Panc1 (cell line): ENCODE measurements at places on chromosomes 4 and X.

- DNase-seq = no peak
Measured at GRCh38 chr4:71186566-71187403, 152.0 kb upstream of the SLC4A4 start.

GRCh38 chrX:107723511-107723910 is 52.1 kb downstream of the TSC22D3 start:
- no peak for DNase-seq

GRCh38 chr4:116015549-116015948 is 902.1 kb upstream of the NDST4 start:
- no peak for DNase-seq

- peak; percentile 30 for DNase-seq
Measured at GRCh38 chr4:38804654-38805295, at the start of gene TLR1. Gene TLR1 (minus strand): TSS chr4:38804791. CDS start chr4:38798831, 5,960 bp downstream.

DNA sequence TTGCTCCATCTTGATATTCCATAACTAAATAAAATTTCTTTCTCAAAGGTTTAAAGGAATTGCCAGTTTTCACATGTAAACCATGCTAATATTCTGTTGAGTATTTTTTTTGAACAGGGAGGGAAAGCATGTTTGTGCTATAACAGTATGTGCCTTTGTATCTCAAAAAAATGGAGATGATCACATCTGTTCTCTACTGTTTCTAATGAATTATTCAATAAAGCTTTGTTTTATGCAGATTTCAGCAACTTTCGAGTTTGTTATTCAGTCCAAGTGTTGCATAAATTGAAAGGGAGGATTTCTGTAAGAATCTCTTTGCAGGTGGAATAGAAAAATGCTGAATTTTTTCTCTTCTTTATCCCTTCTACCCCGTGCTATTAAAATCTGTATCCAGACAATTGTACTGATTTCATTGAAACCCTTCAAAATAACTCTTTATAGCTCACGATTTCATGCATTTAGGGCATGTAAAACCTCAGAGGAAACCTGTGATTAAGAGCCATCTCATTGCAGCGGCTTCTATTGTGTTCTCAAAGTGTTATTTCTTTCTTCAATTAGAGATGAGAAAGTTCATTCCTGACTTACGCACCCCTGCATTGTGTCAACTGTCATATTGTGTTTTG is 42.1 kb downstream of the NEIL3 start:
- no peak for DNase-seq

- DNase-seq = no peak
Measured at GRCh38 chrX:100944601-100945000, 15.9 kb upstream of the XKRX start.

DNA sequence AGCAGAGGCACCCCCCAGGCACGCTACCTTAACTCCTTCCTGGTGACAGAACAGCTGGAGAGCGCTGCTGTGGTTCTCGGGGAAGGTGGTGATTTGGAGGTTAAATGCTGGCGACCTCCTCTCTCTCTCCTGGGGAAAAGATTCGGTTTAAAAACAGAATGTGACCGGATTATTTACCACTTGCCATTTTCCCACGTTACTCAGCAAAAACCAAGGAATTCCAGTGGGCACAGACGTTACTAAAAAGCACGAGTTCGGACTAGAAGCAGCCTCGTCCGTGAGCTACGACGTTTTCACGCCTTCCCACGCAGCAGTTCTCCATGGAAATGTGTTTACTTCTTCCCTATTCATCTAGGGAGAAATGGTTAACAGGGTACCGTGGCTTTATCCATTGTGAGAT is 32.3 kb upstream of the C4orf50 start:
- DNase-seq = no peak

DNA sequence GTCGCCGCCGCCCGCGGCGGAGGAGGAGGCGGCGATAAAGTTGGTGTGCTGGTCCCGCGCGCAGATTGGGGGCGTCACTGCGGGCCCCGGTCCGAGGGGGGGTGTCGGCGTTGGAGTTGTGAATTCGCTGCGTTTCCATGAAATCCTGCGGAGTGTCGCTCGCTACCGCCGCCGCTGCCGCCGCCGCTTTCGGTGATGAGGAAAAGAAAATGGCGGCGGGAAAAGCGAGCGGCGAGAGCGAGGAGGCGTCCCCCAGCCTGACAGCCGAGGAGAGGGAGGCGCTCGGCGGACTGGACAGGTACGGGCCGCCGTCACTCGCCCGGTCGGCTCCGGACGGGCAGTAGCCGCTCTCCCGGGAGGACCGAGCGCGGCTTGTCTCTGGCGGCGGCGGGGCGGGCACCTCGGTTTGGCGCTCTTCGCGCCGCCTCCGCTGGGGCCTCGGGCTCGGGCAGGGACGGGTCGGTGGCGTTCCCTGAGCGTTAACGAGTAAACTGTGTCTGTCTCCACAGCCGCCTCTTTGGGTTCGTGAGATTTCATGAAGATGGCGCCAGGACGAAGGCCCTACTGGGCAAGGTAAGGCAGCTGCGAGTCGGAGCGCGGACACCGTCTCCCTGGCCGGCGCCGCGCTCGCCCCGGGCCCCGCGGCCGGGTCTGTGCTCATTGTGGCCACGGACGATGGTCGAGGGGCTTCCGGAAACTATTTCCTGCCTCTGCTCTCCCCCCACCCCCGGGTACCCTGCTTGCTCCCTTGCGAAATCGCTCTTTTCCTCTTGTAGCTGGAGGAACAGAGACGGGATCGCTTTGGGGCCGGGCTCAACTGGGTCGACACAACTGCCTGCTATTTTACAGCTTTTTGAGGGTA is 658 bp downstream of the KDM6A start:
- DNase-seq = no peak

DNA sequence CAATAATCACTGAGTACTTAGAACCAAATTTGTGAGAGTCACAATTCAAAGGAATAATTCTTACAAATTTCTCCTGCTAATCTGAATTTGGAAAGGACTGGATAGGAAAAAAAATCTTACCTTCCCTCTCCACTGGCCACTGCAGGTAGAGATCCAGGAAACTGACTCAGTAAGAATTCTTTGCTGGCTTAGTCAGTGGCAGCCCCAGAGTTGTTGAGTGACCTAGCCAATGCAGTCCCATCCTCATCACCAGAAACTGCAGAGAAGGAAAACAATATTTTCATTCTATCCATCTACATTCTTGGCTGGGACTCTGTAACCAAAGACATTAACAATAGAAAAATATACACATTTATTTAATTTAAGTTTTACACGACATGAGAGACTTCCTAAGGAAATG is 572.0 kb downstream of the ADGRL3 start:
- DNase-seq = no peak

- no peak for DNase-seq
Measured at GRCh38 chrX:133215747-133216146, 2.4 kb downstream of the TFDP3 start.

DNA sequence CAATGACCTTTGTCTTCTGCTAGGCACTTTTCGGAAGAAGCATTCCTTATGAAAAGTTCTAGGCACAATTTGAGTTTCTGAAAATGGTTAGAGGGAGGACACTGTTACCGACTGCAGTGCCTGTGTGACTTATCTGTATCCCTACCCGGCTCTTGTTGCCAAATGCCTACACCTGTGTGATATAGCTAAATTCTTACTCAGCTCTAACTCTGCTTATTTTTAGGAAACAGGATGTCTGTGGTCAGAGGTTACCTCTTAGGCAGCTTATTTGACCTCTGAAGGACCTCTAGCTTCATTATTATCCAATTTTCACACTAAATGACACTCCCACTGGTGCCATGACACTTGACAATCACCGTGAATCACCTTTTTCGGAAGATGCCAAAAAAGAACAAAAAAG is 561.1 kb upstream of the SMIM31 start:
- DNase-seq = no peak

DNA sequence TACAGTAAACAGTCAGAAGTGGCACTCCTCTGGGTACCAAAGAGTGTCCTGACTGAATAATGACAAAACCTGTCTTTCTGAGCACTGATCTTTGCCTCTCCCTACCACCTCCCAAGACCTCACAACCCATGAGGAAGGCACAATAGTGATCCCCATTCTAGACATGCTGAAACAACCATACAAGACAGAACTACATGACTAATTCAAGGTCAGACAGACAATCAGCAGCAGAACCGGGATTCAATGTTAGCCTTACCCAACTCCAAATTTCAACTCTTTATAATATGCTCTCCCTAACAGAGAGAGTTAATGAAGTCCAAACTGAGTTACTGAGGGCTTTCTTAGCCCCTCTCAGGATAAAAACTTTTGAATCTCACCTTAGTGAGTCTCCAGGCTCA is 71.0 kb downstream of the IRF2 start:
- no peak for DNase-seq

DNA sequence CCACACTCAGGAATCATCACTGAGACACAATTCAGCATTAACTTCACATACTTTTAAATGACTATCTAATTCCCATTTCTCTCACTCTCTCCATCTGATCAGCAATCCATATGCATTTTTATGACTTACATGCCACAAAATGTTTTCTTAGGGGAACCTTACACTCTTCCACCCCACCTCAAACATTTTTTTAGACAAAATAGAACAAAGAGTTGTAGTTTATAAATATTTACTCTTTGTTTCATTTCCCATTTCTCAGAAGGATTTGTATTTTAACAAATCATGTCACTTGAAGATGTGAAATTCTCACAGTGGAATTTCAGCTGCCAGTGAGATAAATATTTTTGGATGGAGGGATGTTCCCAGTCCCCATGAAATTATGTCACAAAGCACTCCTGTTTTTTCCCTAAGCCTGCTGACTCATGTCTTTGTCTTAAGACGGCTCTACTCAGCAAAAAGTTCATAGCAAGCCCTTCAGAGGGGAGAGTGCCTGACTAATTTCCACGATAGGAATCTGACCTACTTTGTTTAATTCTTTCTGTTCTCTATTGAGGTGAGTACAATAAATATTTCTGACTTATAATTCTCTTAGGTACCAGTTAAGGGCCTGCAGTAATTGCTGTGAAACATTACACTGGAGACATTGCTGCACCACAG is 257.7 kb downstream of the THOC2 start:
- DNase-seq = no peak

- no peak for DNase-seq
Measured at GRCh38 chrX:43474321-43474720, 181.8 kb upstream of the MAOA start.

DNA sequence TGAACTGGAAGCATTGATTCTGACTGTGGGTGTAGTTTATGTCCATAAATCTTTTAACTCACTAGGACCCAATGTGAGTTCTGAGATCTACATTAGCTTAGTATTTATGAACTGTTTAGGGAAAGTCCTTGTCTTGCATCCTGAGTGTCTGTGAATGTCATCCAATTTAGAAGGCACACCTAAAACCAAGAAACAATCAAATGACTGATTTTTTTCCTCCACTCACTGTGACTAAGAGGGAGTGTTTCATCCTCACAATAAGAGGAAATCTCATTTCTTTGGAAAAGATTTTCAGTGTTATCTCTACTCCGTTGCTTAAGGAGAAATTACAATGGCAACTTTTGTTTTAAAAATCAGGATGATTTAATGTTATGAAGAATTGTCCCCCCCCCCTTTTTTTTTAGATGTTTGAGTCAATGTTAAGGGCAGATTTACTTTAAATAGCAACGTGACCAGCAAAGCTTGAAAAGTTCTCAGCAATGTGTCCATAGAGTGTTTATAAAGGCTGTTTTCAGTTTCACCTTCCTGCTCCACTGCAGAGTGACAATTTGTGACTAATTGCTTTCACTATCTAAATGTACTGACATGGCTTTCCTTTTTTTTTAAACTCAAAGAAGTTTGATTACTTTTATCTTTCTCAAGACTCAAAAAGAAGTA is 173.0 kb downstream of the SPCS3 start:
- DNase-seq = no peak

DNA sequence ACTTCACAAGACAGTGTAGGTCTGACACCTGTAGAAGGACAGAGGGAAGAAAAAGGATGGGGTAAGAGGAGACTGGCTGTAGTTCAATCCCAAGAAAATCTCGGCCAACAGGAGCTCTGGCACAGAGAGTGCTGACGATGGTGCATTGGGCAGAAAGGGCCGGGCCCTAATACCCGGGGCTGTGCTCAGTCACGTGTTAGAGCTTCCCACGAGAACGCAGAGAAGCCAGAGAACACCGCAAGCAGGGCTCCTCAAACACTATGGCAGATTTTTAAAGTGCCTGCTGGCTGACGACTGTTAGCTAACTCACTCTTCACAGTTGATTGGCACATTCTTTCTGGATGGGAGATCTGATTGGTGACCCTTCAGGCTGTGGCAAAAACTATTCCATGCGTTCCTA is 35.5 kb downstream of the EREG start:
- DNase-seq = no peak

GRCh38 chr4:80107374-80107773 is 34.3 kb upstream of the ANTXR2 start:
- no peak for DNase-seq

GRCh38 chrX:55340896-55341433 is 76.2 kb upstream of the PAGE3 start:
- no peak for DNase-seq

GRCh38 chrX:124232523-124233201 is 99.8 kb upstream of the TEX13D start:
- DNase-seq = no peak

DNA sequence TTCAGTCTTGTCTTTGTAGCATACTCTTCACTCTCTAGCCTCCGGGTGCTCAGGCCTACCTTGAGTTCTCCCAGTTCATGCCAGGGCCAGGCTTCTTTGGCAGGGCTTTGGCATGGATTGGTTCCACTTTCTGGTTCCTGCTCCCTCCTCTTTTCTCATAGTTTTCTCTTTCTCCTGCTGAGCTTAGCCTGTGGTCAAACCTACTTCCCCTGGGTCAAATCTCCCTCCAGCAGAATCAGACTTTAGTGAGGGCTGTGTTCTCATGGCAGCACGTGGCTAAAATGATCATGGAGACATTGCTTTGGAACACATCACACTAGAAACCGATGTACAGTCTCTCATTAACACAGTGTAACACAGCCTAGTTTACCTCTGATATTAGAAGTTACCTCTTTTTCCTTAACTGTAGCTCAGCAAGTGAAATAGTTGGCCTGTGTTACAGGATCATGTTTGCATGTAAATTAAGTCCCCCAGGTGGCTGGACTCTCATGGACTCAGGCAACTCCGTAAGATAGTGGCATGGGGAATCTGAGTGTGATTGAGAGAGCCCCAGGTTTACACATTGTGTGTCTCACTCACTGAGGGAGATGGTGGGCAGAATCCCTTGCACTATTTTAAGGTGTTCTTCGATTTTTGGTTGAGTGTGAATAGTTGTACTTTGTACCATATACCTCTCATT is 13.3 kb downstream of the RAB9A start:
- no peak for DNase-seq

GRCh38 chrX:19670321-19670750 is 155.0 kb upstream of the MAP3K15 start:
- no peak for DNase-seq

DNA sequence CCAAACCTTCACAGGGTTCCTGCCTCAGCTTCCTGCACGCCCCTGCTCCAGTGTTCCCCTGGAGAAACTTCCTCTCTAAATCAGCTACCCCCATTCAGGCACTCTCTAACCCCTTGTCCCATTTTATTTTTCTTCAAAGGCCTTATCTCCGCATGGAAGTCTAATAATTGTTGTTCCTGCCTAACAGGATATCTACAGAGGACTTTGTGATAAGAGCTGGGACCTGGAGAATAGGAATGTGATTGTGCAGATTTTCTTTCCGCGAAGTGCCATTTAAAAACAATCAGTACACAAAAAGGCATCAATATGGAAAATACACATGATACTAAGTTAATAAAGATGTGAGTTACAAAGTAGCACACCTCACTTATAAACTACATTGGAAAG is 32.6 kb downstream of the LDB2 start:
- no peak for DNase-seq

- no peak for DNase-seq
Measured at GRCh38 chr4:2135083-2135482, 76.0 kb downstream of the NAT8L start.
